HCEC 1CT (cell line): ENCODE measurements at places on chromosomes 3 and 15.

- no peak for DNase-seq
Observed at GRCh38 chr3:69433121-69433968, 47.5 kb upstream of the FRMD4B start.

GRCh38 chr3:185722881-185723280, 102.0 kb downstream of the IGF2BP2 start:
- DNase-seq: no peak

- DNase-seq: no peak
Observed at GRCh38 chr3:124775877-124776276, 45.6 kb downstream of the UMPS start.

GRCh38 chr3:165786013-165786412, 51.2 kb downstream of the BCHE start:
- DNase-seq: no peak

- DNase-seq: peak; percentile 34
Observed at GRCh38 chr15:98842192-98842972, 165.2 kb downstream of the PGPEP1L start.

DNA sequence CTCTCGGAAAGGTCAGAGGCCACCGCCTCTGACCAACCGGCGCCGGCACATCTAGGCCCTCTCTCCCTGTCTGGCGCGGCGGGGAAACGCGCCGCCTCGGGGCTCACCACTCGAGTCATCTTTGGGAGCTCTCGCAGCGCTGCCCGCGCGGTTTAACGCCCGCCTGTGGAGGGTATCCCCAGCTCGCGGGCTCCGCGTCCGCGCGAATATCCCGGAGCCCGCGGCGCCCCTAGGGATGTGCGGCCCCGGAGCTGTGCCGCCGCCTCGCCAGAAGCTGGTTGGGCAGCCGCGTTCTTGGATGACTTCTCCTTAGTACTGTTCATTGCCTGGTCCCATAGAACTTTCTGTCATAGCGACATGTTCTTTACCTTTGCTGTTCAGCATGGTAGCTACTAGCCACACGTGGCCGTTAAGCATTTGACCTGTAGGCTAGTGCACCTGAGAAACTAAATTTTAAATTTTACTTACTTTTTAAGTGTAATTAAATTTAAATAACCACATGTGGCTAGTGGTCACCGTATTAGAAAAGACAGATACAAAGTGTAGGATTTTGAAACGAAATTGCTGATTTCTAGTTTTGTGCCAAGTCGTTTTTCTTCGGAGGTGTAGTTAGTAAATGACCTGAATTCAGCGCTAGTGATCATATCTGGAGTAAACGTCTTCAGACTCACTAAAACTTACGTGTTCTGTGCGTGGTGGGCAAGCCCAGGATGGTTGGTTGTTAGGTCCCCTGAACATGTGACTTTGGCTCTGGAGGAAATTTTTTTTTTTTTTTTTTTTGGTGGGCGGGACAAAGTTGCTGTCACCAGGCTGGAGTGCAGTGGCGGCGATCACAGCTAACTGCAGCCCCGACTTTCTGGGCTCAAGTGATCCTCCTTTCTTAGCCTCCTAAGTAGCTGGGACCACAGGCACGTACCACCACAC, 835 bp downstream of the ARIH2 start:
- peak; percentile 25 for DNase-seq
